ENCODE measurements at places on chromosomes 6 and 20. TPM values are rescaled to one million over a fixed set of nuclear protein-coding genes. Genes with fewer than 3 reads are reported as not detected.

Gene EYA2
- total RNA-seq, result 20.5 TPM

Gene RNF182
- 3.6 TPM for total RNA-seq

Gene CCDC170
- total RNA-seq, result 3.3 TPM

Gene RBM24
- 18.9 TPM for total RNA-seq

Gene FAM83B
- 13.9 TPM for total RNA-seq

Gene OPN5
- total RNA-seq, result not detected

Gene ZSCAN31
- 4.2 TPM for total RNA-seq

Gene PACRG
- total RNA-seq, result 0.27 TPM

Gene PRKN
- 4.8 TPM for total RNA-seq

- H3K27ac ChIP-seq, result no peak overlapping the region
- H3K4me3 ChIP-seq, result no peak overlapping the region
- DNase-seq, result no peak
- no peaks in the 10 kb centered on the region for H3K27me3 ChIP-seq
Measured at GRCh38 chr6:113818578-113818977, 38.6 kb upstream of the MARCKS start.

GRCh38 chr20:23061734-23062561 is 12.5 kb upstream of the THBD start:
- H3K36me3 ChIP-seq, result no peaks in the 10 kb centered on the region

- H3K4me1 ChIP-seq, result no peaks in the 10 kb centered on the region
- H3K27ac ChIP-seq, result no peak overlapping the region
- H3K4me3 ChIP-seq, result no peak overlapping the region
- H3K27me3 ChIP-seq, result no peaks in the 10 kb centered on the region
Measured at GRCh38 chr6:162960679-162961457, 233.1 kb downstream of the PACRG start.

- peaks cover 5% of the 10 kb centered on the region for H3K36me3 ChIP-seq
- H3K4me1 ChIP-seq, result no peaks in the 10 kb centered on the region
- H3K27ac ChIP-seq, result no peak overlapping the region
- H3K27me3 ChIP-seq, result no peaks in the 10 kb centered on the region
- DNase-seq, result no peak
Measured at GRCh38 chr6:157060440-157060952, 262.8 kb downstream of the TMEM242 start.

- no peak for DNase-seq
- no peaks in the 10 kb centered on the region for H3K4me1 ChIP-seq
- no peaks in the 10 kb centered on the region for H3K27me3 ChIP-seq
- H3K36me3 ChIP-seq, result no peaks in the 10 kb centered on the region
- H3K4me3 ChIP-seq, result no peak overlapping the region
Measured at GRCh38 chr6:138520463-138520862, 21.2 kb upstream of the NHSL1 start.

DNA sequence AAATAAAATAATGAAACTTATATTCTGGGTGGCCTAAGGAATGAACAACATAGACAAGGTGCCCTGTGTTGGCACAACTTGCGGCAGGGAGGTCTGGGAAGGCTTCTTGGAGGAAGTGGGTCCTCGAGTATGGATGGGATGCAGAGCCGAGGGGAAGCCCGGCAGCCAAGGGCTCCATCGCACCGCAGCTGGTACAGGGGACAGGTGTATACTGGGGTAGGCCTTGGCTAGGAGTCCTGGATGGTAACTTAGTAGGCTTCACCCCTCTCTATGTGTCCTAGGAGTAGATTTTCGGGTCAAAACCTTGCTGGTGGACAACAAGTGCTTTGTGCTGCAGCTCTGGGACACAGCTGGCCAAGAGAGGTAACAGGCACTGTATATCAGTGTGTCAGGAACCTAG is 28.0 kb downstream of the RAB44 start:
- H3K4me1 ChIP-seq, result no peaks in the 10 kb centered on the region
- DNase-seq, result no peak
- no peaks in the 10 kb centered on the region for H3K36me3 ChIP-seq
- no peak overlapping the region for H3K4me3 ChIP-seq

DNA sequence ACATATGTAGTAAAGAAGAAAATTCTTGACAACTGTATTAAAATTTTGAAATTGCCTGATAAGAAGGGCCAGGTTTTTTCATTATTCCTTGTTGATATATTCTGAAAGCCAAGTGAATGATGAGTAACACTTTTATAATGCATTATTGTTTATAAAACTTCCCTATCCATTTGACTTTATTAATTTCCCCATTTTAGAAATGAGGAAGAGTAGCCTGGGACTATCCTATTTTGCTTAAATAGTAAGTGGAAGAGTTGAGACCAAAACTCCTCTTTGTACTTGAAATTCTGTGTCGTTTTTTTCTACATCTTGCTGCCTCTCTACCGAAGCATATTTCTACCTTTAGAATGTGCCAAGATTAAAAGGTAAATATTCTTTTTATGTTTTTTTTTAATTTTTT is 39.7 kb downstream of the TRMT11 start:
- H3K27ac ChIP-seq, result no peak overlapping the region
- H3K4me3 ChIP-seq, result no peak overlapping the region
- DNase-seq, result no peak

GRCh38 chr6:163946437-163946836 is 531.9 kb downstream of the QKI start:
- H3K36me3 ChIP-seq, result no peaks in the 10 kb centered on the region
- H3K4me1 ChIP-seq, result peaks cover 9% of the 10 kb centered on the region
- H3K27me3 ChIP-seq, result no peaks in the 10 kb centered on the region
- no peak for DNase-seq
- H3K27ac ChIP-seq, result no peak overlapping the region

- no peaks in the 10 kb centered on the region for H3K36me3 ChIP-seq
- no peak overlapping the region for H3K4me3 ChIP-seq
- H3K27ac ChIP-seq, result no peak overlapping the region
- no peaks in the 10 kb centered on the region for H3K4me1 ChIP-seq
- no peak for DNase-seq
- no peaks in the 10 kb centered on the region for H3K27me3 ChIP-seq
Measured at GRCh38 chr6:119446115-119446554, 96.6 kb upstream of the MAN1A1 start.

DNA sequence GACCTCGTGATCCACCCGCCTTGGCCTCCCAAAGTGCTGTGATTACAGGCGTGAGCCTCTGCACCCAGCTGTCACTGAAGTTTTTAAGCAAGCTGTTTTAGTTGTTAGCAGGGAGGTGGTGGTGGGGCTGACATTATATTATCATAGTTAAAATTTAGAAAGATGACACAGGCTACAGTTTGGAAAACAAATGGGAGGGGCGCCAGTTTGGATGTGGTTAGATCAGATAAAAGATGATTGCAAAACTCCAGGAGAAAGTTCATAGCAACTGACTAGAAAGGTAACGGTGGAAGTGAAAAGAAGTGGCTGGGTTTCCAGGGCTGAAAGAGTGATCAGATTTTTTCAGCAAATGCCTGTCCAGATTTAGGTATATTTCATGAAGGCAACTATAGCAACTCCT is 311.9 kb upstream of the CITED2 start:
- H3K4me1 ChIP-seq, result no peaks in the 10 kb centered on the region
- no peak overlapping the region for H3K4me3 ChIP-seq
- H3K27me3 ChIP-seq, result no peaks in the 10 kb centered on the region

DNA sequence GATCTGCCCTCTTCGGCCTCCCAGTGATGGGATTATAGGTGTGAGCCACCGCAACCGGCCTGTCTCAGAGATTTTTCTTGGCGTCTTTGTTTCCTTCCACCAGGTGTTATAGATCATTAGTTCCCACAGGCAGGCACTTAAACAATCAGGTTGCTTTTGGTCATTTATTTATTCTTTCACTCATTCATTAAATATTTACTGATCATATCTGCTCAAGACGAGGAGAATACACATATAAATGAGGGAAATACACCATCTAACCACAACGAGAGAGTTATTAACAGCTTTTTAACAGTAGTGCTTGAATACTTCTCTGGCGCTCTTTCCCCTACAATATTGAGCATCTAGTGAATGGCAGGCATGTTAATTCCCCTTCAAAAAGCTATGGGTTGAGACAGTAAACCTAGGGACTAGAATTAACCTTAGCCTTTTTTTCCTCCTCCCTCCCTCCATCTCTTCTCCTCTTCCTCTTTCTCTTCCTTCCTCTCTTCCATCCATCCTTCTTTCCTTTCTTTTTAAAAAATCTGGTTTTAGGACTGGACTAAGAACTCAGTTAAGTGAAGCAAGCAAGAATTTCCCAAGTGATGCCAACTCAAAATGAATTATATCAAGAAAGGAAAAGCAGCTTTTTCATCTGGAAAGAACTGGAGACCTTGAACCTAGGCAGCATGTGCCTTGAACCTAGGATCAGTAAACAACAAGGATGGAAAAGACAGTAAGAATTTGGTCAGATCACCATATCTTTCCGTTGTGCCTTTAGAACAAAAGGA is 41.1 kb upstream of the RFPL4B start:
- H3K36me3 ChIP-seq, result no peaks in the 10 kb centered on the region
- H3K4me3 ChIP-seq, result no peak overlapping the region
- no peaks in the 10 kb centered on the region for H3K4me1 ChIP-seq
- H3K27me3 ChIP-seq, result no peaks in the 10 kb centered on the region
- DNase-seq, result no peak
- no peak overlapping the region for H3K27ac ChIP-seq

- H3K4me3 ChIP-seq, result no peak overlapping the region
- no peaks in the 10 kb centered on the region for H3K27me3 ChIP-seq
- peaks cover 13% of the 10 kb centered on the region for H3K4me1 ChIP-seq
- DNase-seq, result peak; percentile 52
Measured at GRCh38 chr6:142846883-142847287, 98.1 kb downstream of the HIVEP2 start.

DNA sequence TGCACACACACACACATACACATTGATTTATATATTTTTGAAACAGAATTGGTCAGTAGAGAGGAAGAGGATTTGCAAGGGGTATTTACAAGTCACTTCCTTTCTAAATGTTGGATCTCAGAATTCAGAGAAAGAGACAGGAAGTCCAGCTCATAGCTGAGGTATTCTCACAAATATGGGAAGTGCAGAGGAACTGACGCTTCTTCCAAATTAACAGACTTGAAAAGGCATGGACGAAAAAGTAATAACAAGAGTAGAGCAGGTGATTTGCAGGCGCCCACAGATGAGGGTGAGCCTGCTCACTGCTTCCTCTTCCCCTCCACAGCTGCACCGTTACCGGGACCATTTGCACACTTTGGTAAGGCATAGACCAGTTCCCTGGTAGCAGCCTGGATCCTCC is 246.4 kb downstream of the PHACTR1 start:
- DNase-seq, result no peak
- no peaks in the 10 kb centered on the region for H3K4me1 ChIP-seq
- peaks cover 9% of the 10 kb centered on the region for H3K27me3 ChIP-seq

DNA sequence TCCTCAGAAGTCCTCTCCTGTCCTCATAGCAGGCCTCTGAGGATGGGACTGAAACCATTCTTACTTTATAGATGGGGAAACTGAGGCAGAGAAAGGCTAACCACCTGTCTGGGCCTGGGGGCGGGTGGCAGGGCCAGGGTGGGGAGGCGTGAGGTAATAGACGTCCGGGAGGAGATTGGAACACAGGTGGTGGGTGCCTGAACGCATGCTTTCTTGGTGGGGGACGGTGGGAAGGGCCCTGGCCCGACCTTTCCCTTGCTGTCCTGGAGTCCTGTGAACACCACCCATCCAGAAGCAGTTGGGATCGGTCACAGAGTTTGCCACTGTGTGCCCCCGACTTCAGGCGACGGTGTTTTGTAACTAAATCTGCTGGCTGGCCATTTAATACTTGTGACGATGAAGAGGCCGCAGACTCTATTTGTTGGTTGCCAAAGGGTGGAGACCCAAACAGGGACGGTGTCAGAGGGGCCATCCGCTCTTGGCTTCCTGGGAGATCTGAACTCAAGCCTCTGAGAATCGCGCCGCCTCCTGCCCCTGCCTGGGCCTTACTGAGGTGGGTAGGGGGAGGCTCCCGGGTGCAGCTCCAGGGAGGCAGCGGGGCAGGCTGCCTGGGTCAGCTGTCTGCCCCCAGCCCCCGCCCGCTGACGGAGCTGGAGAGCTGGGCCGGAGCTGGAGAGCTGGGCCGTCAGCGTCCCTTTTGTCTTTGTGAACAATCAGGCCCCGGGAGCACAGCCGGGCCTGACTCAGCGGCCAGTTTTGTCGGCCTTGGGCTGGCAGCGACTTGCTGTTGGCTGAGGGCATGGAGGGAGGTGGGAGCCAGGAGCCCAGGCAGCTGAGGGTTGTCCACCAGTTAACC is 4.1 kb downstream of the RBM38 start:
- H3K27me3 ChIP-seq, result peaks cover 6% of the 10 kb centered on the region
- H3K4me3 ChIP-seq, result no peak overlapping the region
- peaks cover 7% of the 10 kb centered on the region for H3K4me1 ChIP-seq
- peak overlapping the region; percentile 83 for H3K27ac ChIP-seq
- peaks cover 26% of the 10 kb centered on the region for H3K36me3 ChIP-seq

- no peak overlapping the region for H3K4me3 ChIP-seq
- no peaks in the 10 kb centered on the region for H3K36me3 ChIP-seq
- H3K27ac ChIP-seq, result no peak overlapping the region
Measured at GRCh38 chr6:136486357-136486756, 63.9 kb downstream of the MAP7 start.

DNA sequence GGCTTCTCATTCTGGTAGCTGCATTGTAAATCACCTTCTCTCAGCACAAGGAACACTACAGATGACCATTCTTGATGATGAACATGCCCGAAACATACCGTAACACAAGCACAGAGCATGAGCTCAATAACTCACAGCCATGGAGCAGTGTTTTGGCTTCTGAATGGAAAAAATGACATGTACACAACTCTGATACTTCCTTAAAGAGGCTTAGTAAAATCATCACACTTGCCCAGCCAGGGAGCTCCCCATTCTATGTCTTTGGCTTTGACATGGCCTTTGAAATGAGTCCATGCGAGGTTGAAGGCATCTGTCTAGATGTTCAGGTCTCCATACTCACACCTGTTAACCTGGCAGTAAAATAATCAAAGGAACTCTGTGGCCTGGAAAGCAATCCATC is 87.6 kb downstream of the MYB start:
- H3K27ac ChIP-seq, result no peak overlapping the region
- no peaks in the 10 kb centered on the region for H3K27me3 ChIP-seq
- DNase-seq, result no peak
- no peaks in the 10 kb centered on the region for H3K36me3 ChIP-seq

- no peaks in the 10 kb centered on the region for H3K27me3 ChIP-seq
- H3K36me3 ChIP-seq, result no peaks in the 10 kb centered on the region
- no peak overlapping the region for H3K4me3 ChIP-seq
- H3K27ac ChIP-seq, result no peak overlapping the region
Measured at GRCh38 chr6:99297006-99297405, 52.5 kb downstream of the FAXC start.

GRCh38 chr6:114793428-114793827 is 450.6 kb upstream of the HS3ST5 start:
- no peaks in the 10 kb centered on the region for H3K36me3 ChIP-seq
- H3K27ac ChIP-seq, result peak overlapping the region; percentile 67
- no peak overlapping the region for H3K4me3 ChIP-seq
- H3K27me3 ChIP-seq, result no peaks in the 10 kb centered on the region
- H3K4me1 ChIP-seq, result no peaks in the 10 kb centered on the region
- no peak for DNase-seq

DNA sequence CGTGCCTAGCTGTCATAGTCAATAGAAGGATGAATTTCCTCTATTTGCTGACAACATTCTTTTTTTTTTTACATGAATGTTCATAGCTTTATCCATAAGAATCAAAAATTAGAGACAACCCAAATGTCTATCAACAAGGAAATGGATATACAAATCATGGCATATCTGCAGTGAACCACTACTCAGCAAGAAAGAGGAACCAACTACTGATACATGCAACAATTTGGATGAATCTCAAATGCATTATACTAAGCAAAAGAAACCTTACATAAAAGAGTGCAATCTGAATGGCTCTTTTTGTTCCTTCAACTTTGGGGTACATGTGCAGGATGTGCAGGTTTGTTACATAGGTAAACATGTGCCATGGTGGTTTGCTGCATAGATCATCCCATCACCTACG is 17.7 kb upstream of the MCM9 start:
- no peak overlapping the region for H3K27ac ChIP-seq
- H3K36me3 ChIP-seq, result peaks cover 21% of the 10 kb centered on the region
- H3K27me3 ChIP-seq, result no peaks in the 10 kb centered on the region
- no peak overlapping the region for H3K4me3 ChIP-seq
